Activated CD8-positive, alpha-beta memory T cell treated with anti-CD3 and anti-CD28 coated beads, Interleukin-2, amount 10 ng/mL, durations not matched to agents 7 days and 5 days (primary cell): ENCODE measurements at places on chromosomes 16 and 17. TPM values are rescaled to one million over a fixed set of nuclear protein-coding genes. Genes with fewer than 3 reads are reported as not detected.

The DNAAF1 gene
- total RNA-seq, result not detected

- no peak overlapping the region for H3K4me3 ChIP-seq
- no peak overlapping the region for H3K27ac ChIP-seq
- DNase-seq, result no peak
- peaks cover 28% of the 10 kb centered on the region for H3K27me3 ChIP-seq
Observed at GRCh38 chr17:72604518-72604917, 483.7 kb downstream of the SOX9 start.

DNA sequence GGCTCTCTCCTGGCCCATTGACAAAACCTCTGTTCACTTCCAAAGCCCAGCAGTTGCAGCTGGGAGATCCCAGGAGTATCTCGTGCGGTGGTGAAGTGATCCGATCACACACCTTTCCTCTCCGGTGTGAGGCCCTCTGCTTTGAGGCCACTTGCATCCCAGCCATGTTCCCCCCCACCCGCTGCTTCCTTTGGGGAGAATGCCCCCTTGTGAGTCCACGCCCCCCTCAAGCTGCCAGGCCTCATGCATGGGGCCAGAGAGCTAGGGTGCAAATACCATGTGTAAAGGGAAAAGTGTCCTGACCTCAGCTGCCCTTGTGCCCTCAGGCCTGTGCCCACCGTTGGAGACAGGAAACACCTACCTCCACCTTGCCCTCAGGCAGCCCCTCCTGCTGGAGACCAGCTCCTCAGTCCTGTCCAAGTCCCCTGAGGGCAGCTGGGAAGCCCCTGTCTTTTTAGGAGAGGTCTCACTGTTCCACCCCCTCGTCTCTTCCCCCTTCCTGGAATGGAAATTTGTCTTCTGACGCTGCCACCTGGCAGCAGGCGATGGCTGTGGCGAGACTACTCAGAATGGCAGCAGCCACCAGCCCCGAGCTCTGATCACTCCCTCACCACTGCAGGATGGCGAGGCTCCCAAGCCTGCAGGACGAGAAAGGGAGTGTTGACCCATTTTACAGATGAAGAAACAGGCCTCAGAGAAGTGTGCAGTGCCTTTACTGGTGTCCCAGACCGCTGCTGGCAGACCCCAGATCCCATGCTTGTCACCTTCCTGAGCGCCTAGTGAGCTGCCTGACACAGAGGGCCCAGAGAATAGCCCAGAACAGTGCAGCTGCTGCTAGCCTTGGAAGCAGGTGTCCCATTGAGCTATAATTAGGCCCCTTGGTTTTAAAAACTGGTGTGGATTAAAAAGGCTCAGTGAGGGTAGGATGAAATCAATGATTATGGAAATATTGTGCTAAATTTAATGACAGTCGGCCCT lies 120.6 kb upstream of the CACNG5 start:
- peaks cover 16% of the 10 kb centered on the region for H3K36me3 ChIP-seq
- peaks cover 86% of the 10 kb centered on the region for H3K4me1 ChIP-seq
- H3K4me3 ChIP-seq, result no peak overlapping the region

DNA sequence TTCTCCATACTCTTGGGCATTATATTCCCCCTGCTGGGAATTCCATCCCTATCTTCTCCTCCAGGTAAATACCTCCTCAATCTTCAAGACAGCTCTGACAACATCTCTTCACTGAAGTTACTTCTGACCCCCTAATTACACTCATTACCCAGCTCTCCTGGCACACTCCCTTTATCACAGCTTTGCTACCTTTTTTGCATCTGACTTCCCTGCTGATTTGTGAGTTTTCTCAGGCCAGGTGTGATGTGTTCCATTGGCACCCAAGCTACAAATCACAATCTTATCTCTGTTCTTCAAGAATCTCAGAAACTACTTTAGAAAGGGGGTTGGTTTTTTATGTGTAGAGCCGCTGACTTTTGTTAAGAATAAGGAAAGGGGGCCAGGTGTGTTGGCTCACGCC lies 14.0 kb downstream of the CLEC19A start:
- H3K4me3 ChIP-seq, result no peak overlapping the region
- no peak overlapping the region for H3K27ac ChIP-seq
- H3K27me3 ChIP-seq, result peaks cover 2% of the 10 kb centered on the region
- H3K36me3 ChIP-seq, result no peaks in the 10 kb centered on the region
- no peaks in the 10 kb centered on the region for H3K4me1 ChIP-seq
- no peak for DNase-seq

The CCL4 gene
- 66.7 TPM for total RNA-seq

DNA sequence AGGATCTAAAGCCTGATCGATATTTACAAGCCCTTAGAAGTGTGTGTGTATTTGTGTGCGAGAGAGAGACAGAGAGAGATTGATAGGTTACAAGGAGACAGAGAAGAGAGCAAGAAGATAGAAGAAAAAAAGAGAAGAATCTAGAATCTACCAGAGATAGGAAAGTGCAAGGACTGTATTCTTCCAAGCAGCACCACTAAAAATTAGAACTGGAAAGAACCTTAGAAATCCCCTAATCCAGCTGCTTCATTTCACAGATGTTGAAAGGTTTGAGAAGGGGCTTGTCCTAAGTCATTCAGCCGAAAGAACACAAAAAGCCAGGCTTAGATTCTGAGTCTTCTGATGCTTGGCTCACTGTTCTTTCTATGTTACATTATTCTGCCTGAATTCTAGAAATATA lies 92.2 kb downstream of the HS3ST3A1 start:
- peaks cover 13% of the 10 kb centered on the region for H3K27me3 ChIP-seq
- no peak for DNase-seq
- peaks cover 10% of the 10 kb centered on the region for H3K4me1 ChIP-seq
- H3K36me3 ChIP-seq, result peaks cover 2% of the 10 kb centered on the region
- H3K4me3 ChIP-seq, result no peak overlapping the region

The MYH10 gene
- total RNA-seq, result 8.1 TPM

- no peak overlapping the region for H3K4me3 ChIP-seq
- H3K4me1 ChIP-seq, result no peaks in the 10 kb centered on the region
- no peak overlapping the region for H3K27ac ChIP-seq
- H3K27me3 ChIP-seq, result peaks cover 34% of the 10 kb centered on the region
Observed at GRCh38 chr17:32256701-32257019, 9.0 kb upstream of the RHBDL3 start.

- no peaks in the 10 kb centered on the region for H3K36me3 ChIP-seq
- H3K27me3 ChIP-seq, result peaks cover 38% of the 10 kb centered on the region
- no peak for DNase-seq
Observed at GRCh38 chr17:2724784-2725164, 13.2 kb upstream of the CLUH start.

- H3K27me3 ChIP-seq, result no peaks in the 10 kb centered on the region
- no peaks in the 10 kb centered on the region for H3K4me1 ChIP-seq
- no peak for DNase-seq
- H3K27ac ChIP-seq, result no peak overlapping the region
- H3K4me3 ChIP-seq, result no peak overlapping the region
Observed at GRCh38 chr16:5709889-5710288, 612.3 kb upstream of the EEF2KMT start.

GRCh38 chr17:11031787-11032186 lies 193.9 kb upstream of the PIRT start:
- no peak overlapping the region for H3K27ac ChIP-seq
- no peaks in the 10 kb centered on the region for H3K4me1 ChIP-seq
- H3K36me3 ChIP-seq, result no peaks in the 10 kb centered on the region
- H3K4me3 ChIP-seq, result no peak overlapping the region

DNA sequence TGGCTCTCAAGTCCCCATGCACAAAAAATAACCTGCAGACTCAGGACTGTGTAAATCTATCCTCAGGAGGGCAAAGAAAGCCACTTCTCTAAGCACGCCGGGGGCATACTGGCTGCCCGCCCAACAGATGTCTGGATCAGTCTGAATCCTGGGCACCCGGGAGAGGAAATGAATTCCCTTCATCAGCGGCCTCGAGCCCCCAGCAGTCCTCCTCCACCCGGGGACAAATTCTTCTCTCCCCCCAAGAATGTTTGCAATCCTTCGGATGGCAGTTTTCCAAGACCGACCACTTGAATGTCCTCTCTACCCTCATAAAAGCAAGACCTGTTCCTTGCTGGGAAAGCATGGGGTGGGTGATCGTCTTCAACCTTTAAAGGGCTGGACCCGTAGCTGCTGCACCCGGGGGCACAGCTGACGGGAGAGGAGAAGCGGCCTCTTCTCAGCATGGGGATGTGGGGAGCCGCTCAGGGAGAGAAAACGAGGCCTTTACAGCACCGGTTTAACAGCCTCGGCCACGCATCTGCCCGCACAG lies 9.4 kb upstream of the MAP2K3 start:
- no peaks in the 10 kb centered on the region for H3K36me3 ChIP-seq
- DNase-seq, result no peak
- H3K4me1 ChIP-seq, result peaks cover 31% of the 10 kb centered on the region
- H3K27ac ChIP-seq, result peak overlapping the region; percentile 1
- H3K4me3 ChIP-seq, result peak overlapping the region; percentile 67

DNA sequence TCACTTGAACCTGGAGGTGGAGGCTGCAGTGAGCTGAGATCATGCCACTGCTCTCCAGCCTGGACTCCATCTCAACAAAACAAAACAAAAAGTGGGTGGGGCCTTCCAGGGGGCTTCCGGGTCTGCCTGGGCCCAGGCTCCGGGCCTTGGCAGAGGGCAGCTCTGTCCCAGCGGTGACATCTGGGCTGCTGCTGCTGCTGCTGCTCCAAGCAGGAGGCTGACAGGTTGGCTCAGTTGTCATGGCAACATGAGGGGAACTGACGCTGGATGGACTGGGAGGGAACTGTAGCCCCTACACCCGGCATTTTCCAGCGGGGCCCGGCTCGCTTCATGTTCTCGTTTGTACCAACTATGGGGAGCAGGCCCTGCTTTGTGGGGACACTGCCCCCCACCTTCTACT lies 4.0 kb downstream of the BAIAP3 start:
- DNase-seq, result no peak
- no peaks in the 10 kb centered on the region for H3K36me3 ChIP-seq
- H3K27ac ChIP-seq, result no peak overlapping the region
- H3K4me3 ChIP-seq, result no peak overlapping the region

The KRTAP1-1 gene
- total RNA-seq, result not detected

GRCh38 chr17:36689089-36689667 lies 87.8 kb downstream of the MRM1 start:
- no peaks in the 10 kb centered on the region for H3K36me3 ChIP-seq
- DNase-seq, result no peak

GRCh38 chr17:82536512-82537201 lies 17.1 kb downstream of the FOXK2 start:
- H3K36me3 ChIP-seq, result no peaks in the 10 kb centered on the region
- peaks cover 33% of the 10 kb centered on the region for H3K4me1 ChIP-seq
- H3K27ac ChIP-seq, result peak overlapping the region; percentile 11

DNA sequence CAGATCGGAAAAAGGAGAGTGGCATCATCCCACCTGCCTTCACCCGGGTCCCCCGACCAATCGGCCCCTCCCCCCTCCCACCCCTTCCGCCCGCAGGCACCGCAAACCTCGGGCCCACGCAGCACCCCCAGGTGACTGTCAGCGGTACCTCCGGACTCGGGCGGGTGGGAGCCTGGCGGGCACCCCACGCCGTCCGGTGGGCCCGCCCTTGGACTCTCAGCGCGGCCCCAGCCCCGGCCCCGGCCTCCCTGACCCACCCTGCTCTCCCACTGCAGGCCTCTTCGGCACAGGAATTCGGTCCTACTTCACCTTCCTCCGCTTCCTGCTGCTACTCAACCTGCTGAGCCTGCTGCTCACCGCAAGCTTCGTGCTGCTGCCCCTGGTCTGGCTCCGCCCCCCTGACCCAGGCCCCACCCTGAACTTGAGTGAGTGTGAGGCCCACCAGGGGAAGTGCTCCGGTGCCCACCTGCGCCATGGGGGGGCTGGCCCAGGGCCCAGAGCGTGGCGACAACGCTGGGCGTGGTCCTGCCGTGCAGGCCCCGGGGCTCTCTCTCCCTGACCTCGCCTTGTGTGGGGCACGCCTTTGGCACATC lies 1.6 kb downstream of the TMC8 start:
- peak; percentile 91 for DNase-seq
- H3K36me3 ChIP-seq, result peaks cover 55% of the 10 kb centered on the region
- peaks cover 61% of the 10 kb centered on the region for H3K4me1 ChIP-seq
- H3K27ac ChIP-seq, result peak overlapping the region; percentile 87
- peak overlapping the region; percentile 72 for H3K4me3 ChIP-seq
- no peaks in the 10 kb centered on the region for H3K27me3 ChIP-seq

DNA sequence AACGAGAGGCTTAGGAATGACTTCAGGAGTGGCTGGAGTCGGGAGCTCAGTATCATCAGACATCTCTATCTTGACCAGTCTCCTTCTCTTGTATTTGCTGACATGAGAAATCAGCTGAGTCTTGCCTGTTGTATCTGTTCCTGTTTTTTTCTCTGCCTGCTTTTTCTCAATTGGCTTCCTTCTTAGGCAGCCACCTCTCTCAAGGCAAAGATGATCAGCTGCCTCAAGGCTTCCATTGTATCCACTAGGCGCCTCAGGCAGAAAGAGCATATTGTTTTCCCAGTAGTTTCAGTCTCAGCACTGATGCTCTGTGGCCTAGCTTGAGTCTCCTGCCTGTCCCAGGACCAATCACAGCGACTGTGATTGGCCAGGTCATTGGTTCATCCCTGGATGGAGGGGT lies 306.2 kb downstream of the CPPED1 start:
- H3K4me1 ChIP-seq, result peaks cover 10% of the 10 kb centered on the region
- no peak overlapping the region for H3K4me3 ChIP-seq
- H3K27me3 ChIP-seq, result no peaks in the 10 kb centered on the region
- H3K36me3 ChIP-seq, result no peaks in the 10 kb centered on the region

GRCh38 chr16:89678258-89678657 lies 8.2 kb upstream of the CDK10 start:
- no peak for DNase-seq
- H3K36me3 ChIP-seq, result peaks cover 10% of the 10 kb centered on the region
- no peaks in the 10 kb centered on the region for H3K4me1 ChIP-seq
- H3K4me3 ChIP-seq, result no peak overlapping the region
- H3K27ac ChIP-seq, result no peak overlapping the region
- H3K27me3 ChIP-seq, result no peaks in the 10 kb centered on the region

- no peak overlapping the region for H3K4me3 ChIP-seq
- peaks cover 7% of the 10 kb centered on the region for H3K4me1 ChIP-seq
- peak; percentile 16 for DNase-seq
- no peaks in the 10 kb centered on the region for H3K27me3 ChIP-seq
Observed at GRCh38 chr17:21171970-21172510, 41.9 kb downstream of the TMEM11 start.

DNA sequence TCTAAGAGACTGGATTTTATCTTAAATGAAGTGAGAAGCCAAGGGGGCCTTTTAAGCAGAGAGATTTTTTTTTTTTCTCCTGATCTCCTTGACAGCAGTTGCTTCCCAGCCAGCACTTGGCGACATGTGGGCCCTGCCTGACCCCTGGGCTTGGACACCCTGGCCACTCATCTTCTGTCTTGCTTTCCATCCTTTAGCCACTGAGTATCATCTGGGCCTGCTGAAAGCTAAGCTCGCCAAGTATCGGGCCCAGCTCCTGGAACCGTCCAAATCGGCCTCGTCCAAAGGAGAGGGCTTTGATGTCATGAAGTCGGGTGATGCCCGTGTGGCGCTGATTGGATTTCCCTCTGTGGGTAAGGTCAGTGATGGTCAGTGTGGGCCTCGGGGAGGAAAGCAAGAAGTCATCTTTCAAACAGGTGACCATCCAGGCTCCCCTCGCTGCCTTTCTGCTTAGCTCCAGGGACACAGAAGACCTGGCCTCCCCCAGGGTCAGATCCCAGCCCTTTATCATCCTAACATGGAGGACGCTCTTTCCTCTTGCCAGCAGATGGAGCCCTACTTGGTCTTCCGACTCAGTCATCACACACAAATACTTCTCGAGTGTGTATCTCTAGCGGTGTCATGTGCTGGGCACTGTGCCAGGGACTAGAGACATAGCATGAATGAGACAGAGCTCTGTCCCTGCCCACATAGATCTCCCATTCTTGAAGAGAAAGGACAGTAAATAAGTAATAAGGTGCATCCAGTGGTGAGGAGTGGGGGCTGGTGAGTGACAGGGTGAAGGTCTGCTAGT lies 6.1 kb downstream of the DRG2 start:
- no peak overlapping the region for H3K27ac ChIP-seq
- H3K27me3 ChIP-seq, result no peaks in the 10 kb centered on the region
- no peak for DNase-seq
- H3K36me3 ChIP-seq, result peaks cover 19% of the 10 kb centered on the region
